Lung (tissue), 17 donors: ENCODE measurements at places on chromosomes 2 and 18. TPM values are rescaled to one million over a fixed set of nuclear protein-coding genes. Genes with fewer than 3 reads are reported as not detected.
A peak's percentile ranks its signal among the peaks of the same experiment; 100 is the strongest.

DNA sequence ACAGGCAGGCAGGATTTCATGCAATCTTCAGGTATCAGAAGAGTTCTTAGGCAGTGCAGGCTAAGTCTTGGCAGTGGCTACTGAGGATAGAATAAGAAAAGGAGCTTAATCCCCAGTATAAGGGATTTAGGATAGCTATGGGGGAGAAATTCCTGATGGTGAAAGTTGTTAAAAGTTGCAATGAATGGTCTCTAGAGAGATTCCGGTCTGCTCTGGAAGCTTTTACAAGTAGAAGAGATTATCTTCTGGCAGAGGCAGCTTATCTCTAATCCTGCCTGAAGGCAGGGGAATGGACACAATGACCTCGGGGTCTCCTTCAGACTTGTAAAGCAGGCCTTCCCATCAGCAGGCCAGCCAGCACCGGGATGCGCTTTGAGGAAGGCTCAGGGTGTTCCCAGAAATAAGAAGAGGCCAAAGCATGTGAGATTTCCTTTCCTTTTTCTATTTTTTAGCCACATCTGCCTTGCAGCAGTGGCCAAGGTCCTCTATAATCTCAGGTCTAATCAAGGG lies 253.9 kb upstream of the KLHL29 start:
- no peak for DNase-seq

DNA sequence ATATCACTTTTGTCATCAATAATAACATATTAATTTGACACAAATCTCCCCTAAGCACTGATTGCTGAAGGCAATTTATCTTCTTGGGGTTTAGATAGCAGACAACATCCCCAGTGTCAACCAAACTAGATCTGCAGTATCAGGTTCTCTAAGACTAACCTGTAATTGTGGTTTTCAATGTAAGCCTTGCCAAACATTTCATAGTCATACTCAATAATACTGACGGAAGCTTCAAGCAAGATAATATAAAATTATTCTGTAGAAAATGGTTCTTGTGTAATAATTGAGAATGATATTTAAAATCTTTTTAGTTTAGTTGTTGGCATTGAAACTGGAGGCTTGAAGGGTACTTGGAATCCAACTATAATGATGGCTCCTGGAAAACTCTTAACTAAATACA lies 186.3 kb downstream of the RIT2 start:
- no peak for DNase-seq

GRCh38 chr2:38719706-38720105 lies 31.5 kb downstream of the SRSF7 start:
- no peak for DNase-seq

GRCh38 chr2:5495586-5495985 lies 196.6 kb upstream of the SOX11 start:
- peak; percentile 31 for DNase-seq

GRCh38 chr2:165469417-165469816 lies at the start of gene CSRNP3:
Gene CSRNP3 (plus strand): TSS chr2:165469698. CDS start chr2:165595066, 125,368 bp downstream.
- DNase-seq = peak; percentile 92

DNA sequence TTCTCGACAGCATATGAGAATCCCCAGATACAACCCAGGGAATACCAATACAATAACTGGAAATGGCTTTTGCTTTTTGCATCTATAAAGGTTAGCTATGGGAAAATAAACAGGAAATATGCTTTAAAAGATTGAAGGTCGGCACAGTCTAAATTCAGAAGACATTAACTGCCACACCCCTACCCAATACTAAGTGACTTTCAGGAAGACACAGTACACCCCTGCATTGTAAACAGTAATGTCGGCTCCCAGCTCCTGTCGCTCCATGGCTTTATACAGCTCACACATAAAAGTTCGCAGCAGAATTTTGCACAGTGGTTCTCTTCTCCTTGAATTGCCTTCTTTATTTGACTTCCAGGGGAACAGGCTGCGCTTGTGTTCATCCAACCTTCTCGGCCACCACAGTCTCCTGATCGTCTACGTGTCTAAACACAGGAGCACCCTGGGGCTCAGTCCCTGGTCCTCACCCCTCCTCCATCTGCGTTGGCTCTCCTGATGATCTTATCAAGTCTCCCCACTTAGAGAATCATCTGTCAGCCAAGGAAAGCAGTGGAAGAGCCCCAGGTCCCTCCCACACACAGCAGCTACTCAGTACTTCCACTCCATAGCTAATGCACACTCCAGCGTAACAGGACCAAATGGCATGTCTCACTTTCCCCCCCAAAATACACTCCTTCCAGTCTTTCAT lies 22.7 kb downstream of the CYB5A start:
- no peak for DNase-seq

- no peak for DNase-seq
Observed at GRCh38 chr2:65465857-65466256, 33.5 kb upstream of the SPRED2 start.

DNA sequence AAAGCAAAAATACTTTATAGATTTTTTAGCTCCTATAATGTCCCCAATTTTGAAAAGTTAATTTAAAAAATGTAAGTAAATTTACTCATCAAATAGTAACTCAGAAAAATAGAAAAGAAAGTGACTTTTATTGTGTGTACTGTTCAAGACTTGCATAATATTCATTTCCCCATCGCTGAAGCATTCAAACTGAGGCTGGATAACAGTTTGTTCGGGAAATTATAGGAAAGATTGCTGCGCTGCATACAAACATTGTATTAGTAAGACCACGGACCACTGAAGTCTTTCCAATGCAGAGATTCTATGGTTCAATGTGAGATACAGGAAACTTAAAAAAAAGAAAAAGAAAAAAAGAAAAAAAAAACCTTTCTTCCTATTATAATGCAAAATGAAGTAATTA lies 10.4 kb downstream of the STK17B start:
- no peak for DNase-seq

DNA sequence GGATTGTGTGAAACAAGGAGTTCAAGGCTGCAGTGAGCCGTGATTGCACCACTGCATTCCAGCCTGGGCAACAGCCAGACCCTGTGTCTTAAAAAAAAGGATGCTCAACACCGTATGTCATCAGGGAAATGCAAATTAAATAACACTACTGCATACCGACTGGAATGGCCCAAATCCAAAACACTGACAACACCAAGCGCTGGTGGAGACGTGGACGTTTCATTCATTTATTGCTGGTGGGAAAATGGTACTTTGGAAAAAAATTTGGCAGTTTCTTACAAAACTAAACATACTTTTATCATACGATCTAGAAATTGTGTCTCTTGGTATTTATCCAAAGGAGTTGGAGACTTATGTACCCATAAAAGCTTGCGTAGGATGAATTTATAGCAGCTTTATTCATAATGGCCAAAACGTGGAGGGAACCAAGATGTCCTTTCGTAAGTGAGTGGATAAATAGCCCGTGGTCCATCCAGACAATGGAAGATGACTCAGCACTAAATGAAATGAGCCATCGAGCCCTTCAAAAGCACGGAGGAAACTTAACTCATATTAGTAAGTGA lies 24.2 kb downstream of the NEU4 start:
- DNase-seq = peak; percentile 37

- DNase-seq = no peak
Observed at GRCh38 chr2:238694922-238695321, 153.0 kb upstream of the TWIST2 start.

DNA sequence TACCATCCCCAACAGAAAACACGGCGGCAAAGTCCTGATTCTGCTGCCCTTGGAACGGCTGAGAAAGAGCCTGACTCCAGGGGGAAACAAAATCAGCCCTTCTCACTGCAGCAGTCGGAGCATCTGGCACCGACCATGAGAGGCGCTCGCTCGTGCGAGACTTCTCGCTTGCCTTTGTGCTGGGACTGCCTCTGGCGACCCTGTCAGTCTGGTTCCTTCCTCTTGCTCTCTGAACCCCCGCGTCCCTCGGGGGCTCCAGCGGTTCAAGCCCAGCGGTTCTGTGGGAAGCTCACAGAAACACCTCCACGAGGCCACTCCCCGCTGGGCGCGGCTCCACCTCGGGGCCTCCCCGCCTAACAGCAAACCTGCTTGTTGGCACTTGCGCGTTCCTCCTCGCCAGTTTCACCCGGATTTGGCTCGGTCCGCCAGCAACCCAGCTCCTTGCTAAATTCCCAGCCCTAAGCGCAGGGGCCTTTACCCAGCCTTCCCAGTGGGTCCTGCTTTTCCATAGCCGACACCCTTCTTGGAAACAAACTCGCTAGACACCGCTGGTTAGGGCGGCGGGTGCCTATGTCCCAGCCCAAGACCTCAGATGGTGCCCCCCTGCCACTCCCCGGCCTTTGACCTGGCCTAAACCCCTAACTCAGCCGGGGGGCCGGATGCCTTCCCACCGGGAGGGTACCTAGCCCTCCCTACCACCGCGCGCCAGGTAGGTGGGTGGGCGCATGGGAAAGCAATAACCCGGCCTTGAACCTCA lies 2.2 kb downstream of the RND3 start:
- DNase-seq = peak; percentile 90

- DNase-seq = peak; percentile 76
Observed at GRCh38 chr2:240247868-240248720, 107.6 kb upstream of the OTOS start.

GRCh38 chr2:133849341-133849740 lies 281.1 kb upstream of the NCKAP5 start:
- DNase-seq = no peak

DNA sequence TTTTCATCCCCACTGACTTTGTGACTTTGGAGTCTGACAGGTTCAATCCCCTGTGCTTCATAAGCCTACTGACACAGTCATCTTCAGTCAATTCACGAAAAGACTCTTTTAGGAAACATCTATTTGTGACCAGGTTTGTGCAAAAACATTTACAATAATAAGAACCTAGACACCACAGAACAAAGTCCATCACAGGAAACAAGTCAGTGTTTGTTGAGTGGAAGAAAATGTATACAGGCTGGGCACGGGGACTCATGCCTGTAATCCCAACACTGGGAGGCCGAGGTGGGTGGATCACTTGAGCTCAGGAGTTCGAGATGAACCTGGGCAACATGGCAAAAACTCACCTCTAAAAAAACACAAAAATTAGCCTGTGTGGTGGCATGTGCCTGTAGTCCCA lies 49.7 kb downstream of the TGFA start:
- no peak for DNase-seq

DNA sequence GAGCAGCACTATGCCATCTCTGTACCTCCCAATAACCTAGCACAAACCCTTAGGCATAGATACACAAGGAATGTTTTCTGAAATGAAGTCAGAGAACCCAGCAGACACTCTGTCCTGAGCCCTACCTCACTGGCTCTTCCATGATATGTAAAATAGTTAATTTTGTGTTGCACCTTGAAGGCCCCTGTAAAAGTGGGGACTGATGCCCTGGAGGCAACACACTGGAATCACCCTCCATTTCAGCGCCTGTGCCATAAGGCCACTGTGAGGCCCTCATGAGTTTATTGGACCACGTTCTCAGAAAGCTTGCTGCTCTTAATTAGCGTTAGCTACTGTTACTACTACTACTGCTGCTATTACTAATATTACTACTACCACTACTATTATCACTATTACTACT lies 670.1 kb upstream of the SOX11 start:
- DNase-seq = peak; percentile 29

DNA sequence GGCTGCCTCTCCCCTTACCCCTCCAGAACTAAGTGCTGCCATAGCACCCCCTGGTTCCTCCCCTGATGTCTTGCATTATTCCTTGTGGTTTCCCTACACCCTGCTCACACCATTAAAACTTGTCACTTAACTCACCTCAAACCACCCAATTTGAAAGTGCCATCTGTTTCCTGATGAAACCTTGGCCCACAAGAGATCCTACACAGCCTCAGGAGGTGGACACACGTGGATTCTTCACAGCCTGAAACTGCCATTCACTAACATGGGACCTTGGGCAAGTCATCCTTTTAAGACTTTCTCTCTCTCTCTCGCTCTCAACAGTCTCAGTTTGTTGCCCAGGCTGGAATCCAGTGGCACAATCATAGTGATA lies 27.5 kb upstream of the FAM124B start:
- DNase-seq = no peak

GRCh38 chr2:200901459-200902072 lies 12.4 kb downstream of the NIF3L1 start:
- DNase-seq = peak; percentile 80

GRCh38 chr2:73821227-73821626 lies 7.5 kb upstream of the STAMBP start:
- no peak for DNase-seq

- no peak for DNase-seq
Observed at GRCh38 chr18:23539296-23539695, 36.0 kb downstream of the RMC1 start.

DNA sequence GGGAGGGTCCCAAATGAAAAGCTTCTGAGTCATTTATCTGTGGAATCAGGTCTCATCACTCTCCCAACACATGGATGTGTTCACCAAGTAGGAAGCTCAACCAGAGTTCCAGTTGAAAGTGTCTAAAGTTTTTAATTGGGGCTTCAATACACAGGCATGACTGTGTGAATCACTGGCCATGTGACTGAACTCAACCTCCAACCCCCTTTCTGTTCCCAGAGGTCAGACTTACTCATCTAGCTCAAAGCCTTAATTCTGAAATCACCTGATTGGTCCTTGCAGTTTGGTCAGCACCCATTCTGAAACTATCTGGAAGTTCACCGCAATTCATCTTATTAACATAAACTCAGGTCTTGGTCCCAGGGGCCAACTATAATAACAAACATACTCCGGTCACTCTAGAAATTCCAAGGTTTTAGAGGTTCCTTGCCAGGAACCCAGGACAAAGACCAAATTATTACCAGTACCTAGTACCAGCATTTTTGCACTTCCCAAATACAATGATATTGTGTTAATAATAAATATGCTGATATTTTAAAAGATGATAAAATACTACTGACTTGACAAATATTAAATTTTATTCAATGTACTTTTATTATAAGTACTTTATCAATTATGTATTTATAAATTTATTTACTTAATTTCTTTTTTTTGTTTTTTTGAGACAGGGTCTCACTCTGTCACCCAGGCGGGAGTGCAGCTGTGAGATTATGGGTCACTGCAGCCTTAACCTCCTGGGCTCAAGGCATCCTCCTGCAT lies 10.7 kb upstream of the RBM45 start:
- no peak for DNase-seq

DNA sequence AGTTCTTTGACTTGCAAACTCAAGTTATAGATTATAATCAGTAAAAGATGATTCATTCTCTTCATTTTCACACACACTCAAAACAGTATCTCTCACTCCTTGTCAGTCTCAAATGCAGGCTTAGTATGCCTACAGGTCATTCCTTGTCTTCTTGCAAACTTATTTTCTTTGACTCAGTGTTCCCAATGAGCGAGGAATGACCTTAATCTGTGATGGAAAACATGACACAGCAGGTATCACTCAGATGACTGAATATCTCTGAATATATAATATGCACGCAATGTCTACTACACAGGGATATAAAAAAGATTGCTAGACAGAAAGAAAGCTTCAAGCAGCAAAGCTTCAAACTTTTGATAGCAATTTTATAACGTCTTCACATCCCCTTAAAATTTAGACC lies 127.8 kb upstream of the RGPD4 start:
- no peak for DNase-seq

- no peak for DNase-seq
Observed at GRCh38 chr2:104501342-104501741, 352.6 kb upstream of the POU3F3 start.

Gene CD226
- total RNA-seq = 2.5 TPM

Gene UGT1A5
- not detected for total RNA-seq

Gene OR6B2
- total RNA-seq = not detected

Gene TIGD1
- 3.5 TPM for total RNA-seq

Gene LOXHD1
- total RNA-seq = 1.9 TPM

Gene ALPP
- 25.8 TPM for total RNA-seq
